ENCODE measurements at places on chromosomes 2 and 18.
A peak's percentile ranks its signal among the peaks of the same experiment; 100 is the strongest.

DNA sequence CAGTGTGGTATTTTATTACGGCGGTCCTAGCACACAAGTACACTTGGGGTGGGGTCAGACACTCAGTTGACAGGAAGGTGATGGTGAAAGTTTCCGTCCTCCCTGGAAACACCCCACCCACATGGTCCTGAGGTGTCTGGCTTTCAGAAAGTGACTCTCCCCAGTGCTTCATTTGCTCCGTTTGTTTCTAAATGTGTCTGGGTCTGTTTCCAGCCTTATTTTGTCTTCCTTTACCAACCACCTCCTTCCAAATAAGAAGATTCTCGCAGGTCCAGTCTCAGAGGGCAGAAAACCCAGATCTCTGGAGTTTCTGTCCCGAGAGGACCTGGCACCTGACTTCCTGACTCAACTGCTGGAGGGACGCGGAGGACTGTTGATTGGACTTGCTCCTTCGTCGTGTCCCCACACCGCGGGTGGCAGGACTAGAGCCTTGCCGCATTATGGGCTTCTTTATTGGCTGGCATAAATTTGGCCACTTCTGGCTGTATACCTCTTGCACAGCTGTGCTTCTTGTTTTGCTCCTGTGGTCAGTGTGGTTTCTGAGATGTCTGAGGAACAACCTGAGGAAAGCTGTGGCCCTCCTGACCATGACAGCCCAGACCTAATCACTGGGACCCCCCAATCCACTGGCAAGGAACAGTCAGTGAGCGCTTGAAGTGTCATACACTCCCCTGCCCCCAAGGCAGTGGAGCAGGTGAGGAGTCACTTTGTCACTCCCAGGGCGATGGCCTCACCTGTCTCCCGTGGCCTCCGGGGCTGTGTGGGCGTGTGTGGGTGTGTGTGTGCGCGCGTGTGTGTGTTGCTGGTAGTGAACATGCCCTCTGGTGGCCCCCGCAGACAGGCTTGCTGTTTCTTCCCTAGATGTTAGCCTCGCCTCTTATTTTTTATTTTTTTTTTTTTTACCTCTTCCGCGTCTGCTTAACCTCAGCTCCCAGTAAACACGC, 45.6 kb downstream of the MEX3C start:
- no peaks in the 10 kb centered on the region for H3K36me3 ChIP-seq
- no peak overlapping the region for H3K27ac ChIP-seq
- no peaks in the 10 kb centered on the region for H3K4me1 ChIP-seq
- peaks cover 3% of the 10 kb centered on the region for H3K27me3 ChIP-seq

DNA sequence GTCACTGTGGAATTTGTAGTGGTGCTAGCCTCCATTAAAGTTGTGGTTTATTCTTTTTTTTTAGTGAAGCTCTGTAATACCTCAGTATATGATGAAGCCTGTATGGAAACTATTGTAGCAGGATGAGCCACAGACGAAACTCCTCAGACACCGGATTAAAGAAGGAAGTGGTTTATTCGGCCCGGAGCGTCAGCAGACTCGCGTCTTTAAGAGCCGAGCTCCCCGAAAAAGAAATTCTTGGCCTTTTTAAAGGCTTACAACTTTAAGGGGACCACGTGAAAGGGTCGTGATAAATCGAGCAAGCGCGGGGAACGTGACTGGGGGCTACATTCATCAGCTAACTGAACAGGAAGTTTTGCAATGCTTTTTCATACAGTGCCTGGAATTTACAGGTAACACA, 8.1 kb upstream of the CCL20 start:
- ATAC-seq, result no peak
- H3K27me3 ChIP-seq, result no peaks in the 10 kb centered on the region
- no peak overlapping the region for H3K4me3 ChIP-seq
- no peaks in the 10 kb centered on the region for H3K4me1 ChIP-seq
- no peaks in the 10 kb centered on the region for H3K36me3 ChIP-seq
- H3K27ac ChIP-seq, result no peak overlapping the region

DNA sequence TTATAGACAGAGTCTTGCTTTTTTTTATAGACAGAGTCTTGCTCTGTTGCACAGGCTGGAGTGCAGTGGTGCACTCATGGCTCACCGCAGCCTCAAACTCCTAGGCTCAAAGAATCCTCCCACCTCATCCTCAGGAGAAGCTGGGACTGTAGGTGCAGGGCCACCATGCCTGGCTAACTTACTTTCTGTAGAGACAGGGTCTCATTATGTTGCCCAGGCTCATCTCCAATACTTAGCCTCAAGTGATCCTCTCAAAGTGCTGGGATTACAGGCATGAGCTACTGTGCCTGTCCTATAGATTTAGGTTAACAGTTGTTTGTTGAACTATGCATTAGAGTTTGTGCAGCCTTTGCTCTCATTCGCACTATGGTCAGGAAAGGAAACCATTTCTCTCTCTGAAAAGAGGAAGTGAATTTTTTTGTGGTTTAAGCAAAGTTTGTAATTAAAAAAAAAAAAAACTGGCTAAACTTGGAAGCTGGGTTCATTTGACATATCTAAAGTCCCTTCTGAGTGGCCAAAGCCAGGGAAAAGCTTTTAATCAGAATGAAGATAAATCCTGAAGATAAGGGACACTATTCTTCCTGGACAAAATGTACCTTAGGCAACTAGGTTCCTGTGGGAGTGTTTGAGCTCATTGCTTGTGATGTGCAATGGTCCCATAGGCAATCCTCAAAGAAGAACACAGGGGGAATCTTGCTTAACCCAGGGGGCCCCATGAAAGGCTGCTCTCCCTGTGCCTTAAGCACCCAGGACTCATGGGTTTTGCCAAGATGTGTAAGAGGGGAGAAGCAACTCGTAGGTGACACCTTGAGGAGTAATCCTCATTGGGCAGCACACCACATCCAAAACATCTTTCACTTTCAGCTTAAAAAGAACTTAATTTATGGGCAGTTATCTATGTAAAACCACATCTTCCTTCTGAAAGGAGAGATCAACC, 201.7 kb downstream of the MREG start:
- H3K27ac ChIP-seq, result no peak overlapping the region
- no peaks in the 10 kb centered on the region for H3K27me3 ChIP-seq
- no peaks in the 10 kb centered on the region for H3K36me3 ChIP-seq

DNA sequence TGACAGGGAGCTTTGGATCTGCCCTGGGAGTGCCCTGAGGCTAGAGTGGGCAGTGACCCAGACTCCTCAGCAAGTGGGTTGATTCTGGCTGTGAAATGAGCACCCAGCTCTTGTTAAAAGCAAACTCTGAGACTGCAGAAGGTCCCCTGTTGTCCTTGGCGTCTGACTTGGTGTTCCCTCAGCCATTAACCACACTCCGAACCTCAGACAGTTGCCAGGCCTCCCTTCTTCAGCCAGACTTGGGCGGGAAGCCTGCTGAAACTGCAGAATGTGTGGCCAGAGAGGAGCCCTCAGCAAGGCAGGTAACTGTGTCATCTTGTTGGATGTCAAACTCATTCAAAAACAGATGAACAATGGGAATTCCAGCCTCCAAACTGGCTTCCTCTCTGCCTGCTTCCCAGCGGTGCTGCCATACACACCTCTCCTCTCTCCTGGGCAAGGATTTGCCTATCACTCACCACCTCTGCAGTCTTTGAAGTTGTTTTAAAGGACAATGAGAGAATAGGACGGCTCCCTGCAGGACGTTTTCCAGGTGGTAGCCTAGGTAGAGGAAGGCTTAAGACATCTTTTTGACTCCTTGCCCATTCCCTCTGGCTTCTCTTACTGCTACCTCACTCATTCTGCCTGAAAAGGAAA, 38.9 kb upstream of the B3GNT2 start:
- ATAC-seq, result no peak
- H3K27ac ChIP-seq, result no peak overlapping the region
- no peaks in the 10 kb centered on the region for H3K4me1 ChIP-seq

- H3K4me3 ChIP-seq, result no peak overlapping the region
- H3K4me1 ChIP-seq, result no peaks in the 10 kb centered on the region
- H3K27me3 ChIP-seq, result no peaks in the 10 kb centered on the region
- no peak overlapping the region for H3K27ac ChIP-seq
- no peaks in the 10 kb centered on the region for H3K36me3 ChIP-seq
Observed at GRCh38 chr18:10688766-10689165, 162.9 kb downstream of the NAPG start.

DNA sequence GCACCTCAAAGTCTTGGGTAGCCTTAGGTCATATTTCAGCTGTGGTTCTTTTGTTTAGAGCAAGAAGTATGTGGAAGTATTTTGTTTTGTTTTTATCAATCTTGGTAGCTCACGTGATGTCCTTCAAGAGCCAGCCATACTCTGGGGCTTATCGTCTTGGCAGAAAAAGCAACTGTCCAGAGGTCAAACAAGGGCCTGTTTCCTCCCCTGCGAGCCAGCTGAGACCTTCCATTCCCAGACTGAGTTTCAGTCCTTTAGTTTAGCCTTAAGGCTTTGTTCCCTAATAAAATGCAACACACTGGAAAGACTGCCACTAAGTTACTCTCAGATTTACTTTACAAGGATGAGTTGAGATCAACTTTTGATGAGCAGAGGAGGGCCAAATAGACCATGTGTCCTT, 63.5 kb downstream of the TXNL1 start:
- peaks cover 19% of the 10 kb centered on the region for H3K4me1 ChIP-seq
- no peaks in the 10 kb centered on the region for H3K27me3 ChIP-seq
- no peak overlapping the region for H3K27ac ChIP-seq
- H3K4me3 ChIP-seq, result no peak overlapping the region
- no peaks in the 10 kb centered on the region for H3K36me3 ChIP-seq

DNA sequence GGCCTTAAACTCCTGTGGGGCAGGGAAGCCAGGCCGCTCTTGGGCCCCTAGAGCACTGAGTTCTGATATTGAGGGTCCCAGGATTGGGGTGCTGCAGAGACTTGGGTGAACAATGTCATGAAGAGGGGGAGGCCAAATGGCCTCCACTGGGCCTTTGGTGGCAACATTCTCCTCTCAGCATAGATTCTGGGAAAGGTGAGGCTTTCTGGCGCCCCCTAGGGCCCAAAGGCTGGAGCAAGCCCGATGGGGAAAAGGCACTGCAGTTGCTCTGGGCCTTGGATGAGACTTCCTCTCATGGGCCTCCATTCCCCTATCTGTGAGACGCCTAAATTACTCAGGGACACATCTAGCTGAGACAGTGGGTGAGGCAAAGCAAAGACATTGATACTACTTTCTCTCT, 84.8 kb downstream of the ACAA2 start:
- no peaks in the 10 kb centered on the region for H3K36me3 ChIP-seq
- peaks cover 19% of the 10 kb centered on the region for H3K4me1 ChIP-seq
- H3K27me3 ChIP-seq, result no peaks in the 10 kb centered on the region
- ATAC-seq, result no peak

- H3K4me1 ChIP-seq, result no peaks in the 10 kb centered on the region
- peaks cover 17% of the 10 kb centered on the region for H3K27me3 ChIP-seq
- no peaks in the 10 kb centered on the region for H3K36me3 ChIP-seq
- ATAC-seq, result no peak
- no peak overlapping the region for H3K4me3 ChIP-seq
Observed at GRCh38 chr2:113064898-113065297, 2.9 kb upstream of the IL1F10 start.

DNA sequence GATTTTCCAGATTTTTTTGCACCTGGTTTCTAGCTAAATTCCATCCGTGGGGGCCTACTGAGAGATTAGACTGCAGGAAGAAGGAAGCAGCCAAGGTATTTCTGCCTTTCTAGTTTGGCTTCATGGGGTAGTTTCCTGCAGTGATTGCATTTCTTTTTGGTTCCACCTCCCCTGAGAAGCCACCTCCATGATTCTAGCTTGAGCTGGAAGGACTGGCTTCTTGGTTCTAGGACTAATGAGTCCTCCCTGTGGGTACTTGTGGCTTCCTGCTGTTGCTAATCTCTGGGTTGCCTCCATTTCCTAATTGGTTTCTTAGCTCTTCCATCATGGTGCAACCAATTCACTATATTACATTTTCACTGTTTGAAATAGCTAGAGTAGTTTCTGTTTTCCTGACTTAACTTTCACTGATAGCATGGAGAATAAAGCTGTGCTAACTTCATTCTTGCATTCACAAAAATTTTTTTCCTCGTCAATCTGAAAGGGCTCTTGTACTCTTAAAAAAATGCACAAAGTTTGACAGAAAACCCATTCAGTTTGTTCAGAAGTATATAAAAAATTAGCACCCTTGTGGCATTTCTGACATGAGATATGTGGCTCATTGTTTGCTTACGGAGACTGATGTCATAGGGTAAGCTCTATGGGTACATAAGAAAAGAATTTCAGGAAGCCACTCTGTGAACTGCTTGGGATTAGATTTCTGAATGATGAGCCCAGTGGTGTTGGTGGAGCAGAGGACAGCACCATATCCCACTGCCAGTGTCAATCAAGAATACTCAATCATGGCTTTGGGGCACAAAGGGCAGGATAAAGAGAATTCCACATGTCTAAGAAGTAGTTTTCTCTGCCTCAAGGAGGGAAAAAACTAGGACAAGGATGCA, 242.8 kb upstream of the RBMS1 start:
- no peak overlapping the region for H3K4me3 ChIP-seq
- ATAC-seq, result no peak
- H3K27ac ChIP-seq, result no peak overlapping the region
- H3K27me3 ChIP-seq, result no peaks in the 10 kb centered on the region

DNA sequence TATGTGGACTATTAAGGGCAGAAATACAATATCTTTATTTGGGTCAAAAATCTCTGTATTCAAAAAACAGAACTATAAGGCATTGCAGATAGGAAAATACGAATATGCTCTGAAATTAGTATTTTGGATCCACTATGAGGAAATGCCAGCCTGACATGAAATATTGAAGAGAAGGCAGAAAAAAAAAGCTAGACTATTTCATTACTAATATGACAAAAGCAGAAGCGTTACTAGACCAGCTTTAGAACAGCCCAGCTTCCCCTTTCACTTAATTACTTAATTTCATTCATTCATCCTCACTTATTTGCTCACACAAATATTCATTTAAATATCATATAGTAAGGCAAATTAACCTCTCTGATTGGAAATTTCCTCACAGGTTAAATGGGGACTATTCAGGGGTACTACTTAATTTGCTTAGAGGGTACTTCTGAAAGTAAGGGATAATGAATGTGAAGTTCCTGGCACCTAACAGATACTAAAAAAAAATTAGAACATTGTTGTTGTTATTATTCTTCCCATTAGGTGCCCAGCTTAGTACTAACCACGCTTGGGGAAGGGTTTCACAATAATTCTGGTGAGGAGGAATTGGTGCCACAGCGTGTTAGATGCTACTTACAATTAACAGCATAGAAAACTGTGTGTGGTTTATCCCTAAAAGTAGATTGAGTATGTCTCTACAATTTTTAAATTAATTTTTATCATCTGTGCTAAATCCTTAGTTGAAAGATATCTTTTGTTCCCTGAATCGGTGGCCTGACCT, 71.1 kb upstream of the CTLA4 start:
- no peaks in the 10 kb centered on the region for H3K27me3 ChIP-seq
- peak; percentile 22 for ATAC-seq
- no peaks in the 10 kb centered on the region for H3K36me3 ChIP-seq
- no peak overlapping the region for H3K27ac ChIP-seq

DNA sequence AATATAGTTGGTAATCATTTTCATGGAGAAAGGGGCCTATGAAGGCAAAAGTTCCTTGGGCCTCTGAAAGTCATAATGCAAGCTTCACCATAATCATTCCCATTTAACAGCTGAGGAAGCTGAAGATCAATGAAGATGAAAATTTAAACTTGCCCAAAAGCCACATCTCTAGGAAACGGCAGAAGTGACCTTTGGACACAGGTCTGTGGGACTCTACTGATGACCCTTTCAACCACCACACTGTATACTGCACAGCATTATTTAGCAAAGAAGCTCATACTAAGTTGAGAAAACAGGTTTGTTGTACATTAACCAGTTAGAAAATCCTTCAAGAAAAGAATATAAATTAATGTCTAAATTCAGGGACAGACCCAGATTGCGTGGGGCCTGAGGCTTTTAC, 51.6 kb upstream of the ACTR3 start:
- no peak overlapping the region for H3K4me3 ChIP-seq
- no peaks in the 10 kb centered on the region for H3K36me3 ChIP-seq
- no peaks in the 10 kb centered on the region for H3K4me1 ChIP-seq
- no peak for ATAC-seq

- no peak overlapping the region for H3K4me3 ChIP-seq
- no peaks in the 10 kb centered on the region for H3K36me3 ChIP-seq
- no peak overlapping the region for H3K27ac ChIP-seq
- H3K27me3 ChIP-seq, result no peaks in the 10 kb centered on the region
- no peaks in the 10 kb centered on the region for H3K4me1 ChIP-seq
Observed at GRCh38 chr18:74006143-74006542, 141.5 kb downstream of the FBXO15 start.

Measured in gastroesophageal sphincter (tissue), 4 donors.